K562 (cell line): ENCODE measurements at places on chromosomes 13 and 19. TPM values are rescaled to one million over a fixed set of nuclear protein-coding genes. Genes with fewer than 3 reads are reported as not detected.

- no peaks in the 10 kb centered on the region for H3K4me1 ChIP-seq
- H3K4me3 ChIP-seq = no peak overlapping the region
- no peaks in the 10 kb centered on the region for H3K36me3 ChIP-seq
- DNase-seq = no peak
These were observed 66.6 kb downstream of the RUBCNL start for GRCh38 chr13:46320406-46320805.

DNA sequence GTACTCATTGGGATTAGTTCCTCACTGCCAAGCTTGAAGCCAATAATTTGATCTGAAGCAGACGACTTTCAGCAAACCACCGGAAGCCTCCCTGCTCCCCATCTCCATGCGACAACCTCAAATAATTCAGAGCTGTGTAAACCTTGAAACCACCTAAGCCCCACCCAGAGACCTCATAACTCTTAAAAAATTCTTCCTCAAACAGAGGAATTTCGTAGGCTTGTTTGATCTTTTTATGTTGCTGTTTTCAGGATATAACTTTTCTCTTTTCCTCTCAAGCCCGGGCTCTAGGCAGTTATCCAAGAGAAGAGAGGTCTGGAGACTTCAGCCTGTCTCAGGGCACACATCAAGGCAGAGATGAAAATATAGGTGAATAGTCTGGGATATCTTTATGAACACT, 311.6 kb downstream of the KCNRG start:
- no peak for DNase-seq
- H3K27ac ChIP-seq = no peak overlapping the region
- no peak overlapping the region for H3K4me3 ChIP-seq
- H3K4me1 ChIP-seq = no peaks in the 10 kb centered on the region
- no peaks in the 10 kb centered on the region for H3K36me3 ChIP-seq

DNA sequence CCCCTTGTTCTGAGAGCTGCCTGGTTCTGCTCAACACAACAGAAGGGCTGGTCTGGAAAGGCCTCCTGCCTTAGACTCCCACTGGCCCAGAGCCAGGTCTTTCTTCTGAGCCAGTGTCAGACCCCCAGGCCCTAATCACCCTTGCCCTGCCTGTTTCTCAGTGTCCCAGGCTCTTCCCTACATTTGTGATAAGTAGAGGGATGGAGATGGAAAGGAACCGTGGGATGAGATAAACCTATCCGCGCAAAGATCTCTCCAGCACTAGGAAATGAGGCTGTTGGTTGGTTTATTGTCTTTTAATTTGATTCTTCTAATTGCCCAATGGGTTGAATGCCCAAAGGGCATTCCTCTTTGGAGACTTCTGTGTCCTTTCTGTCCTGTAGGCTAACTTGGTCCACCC, 470.0 kb downstream of the TSHZ3 start:
- H3K4me3 ChIP-seq = no peak overlapping the region
- H3K27me3 ChIP-seq = no peaks in the 10 kb centered on the region
- no peaks in the 10 kb centered on the region for H3K36me3 ChIP-seq
- DNase-seq = no peak

- H3K4me1 ChIP-seq = no peaks in the 10 kb centered on the region
- H3K27ac ChIP-seq = no peak overlapping the region
- no peak for DNase-seq
- no peak overlapping the region for H3K4me3 ChIP-seq
These were observed 25.4 kb upstream of the ZMYM5 start for GRCh38 chr13:19888799-19889198.

- H3K4me1 ChIP-seq = peaks cover 4% of the 10 kb centered on the region; the same call in 1 of the 3 replicates
- H3K36me3 ChIP-seq = no peaks in the 10 kb centered on the region
- DNase-seq = peak; percentile 100
- peaks cover 7% of the 10 kb centered on the region for H3K27me3 ChIP-seq
- no peak overlapping the region; the same call in 2 of the 3 replicates for H3K27ac ChIP-seq
- peak overlapping the region; percentile 42 for H3K4me3 ChIP-seq
These were observed 9.5 kb upstream of the INSL3 start for GRCh38 chr19:17830567-17831418.

- no peaks in the 10 kb centered on the region for H3K4me1 ChIP-seq
- no peak overlapping the region for H3K4me3 ChIP-seq
- DNase-seq = no peak
- H3K36me3 ChIP-seq = no peaks in the 10 kb centered on the region
These were observed 60.5 kb downstream of the EFNB2 start for GRCh38 chr13:106474912-106475311.

- no peak overlapping the region for H3K4me3 ChIP-seq
- no peaks in the 10 kb centered on the region for H3K36me3 ChIP-seq
- no peak overlapping the region for H3K27ac ChIP-seq
These were observed 20.8 kb upstream of the CASP14 start for GRCh38 chr19:15028490-15028889.

DNA sequence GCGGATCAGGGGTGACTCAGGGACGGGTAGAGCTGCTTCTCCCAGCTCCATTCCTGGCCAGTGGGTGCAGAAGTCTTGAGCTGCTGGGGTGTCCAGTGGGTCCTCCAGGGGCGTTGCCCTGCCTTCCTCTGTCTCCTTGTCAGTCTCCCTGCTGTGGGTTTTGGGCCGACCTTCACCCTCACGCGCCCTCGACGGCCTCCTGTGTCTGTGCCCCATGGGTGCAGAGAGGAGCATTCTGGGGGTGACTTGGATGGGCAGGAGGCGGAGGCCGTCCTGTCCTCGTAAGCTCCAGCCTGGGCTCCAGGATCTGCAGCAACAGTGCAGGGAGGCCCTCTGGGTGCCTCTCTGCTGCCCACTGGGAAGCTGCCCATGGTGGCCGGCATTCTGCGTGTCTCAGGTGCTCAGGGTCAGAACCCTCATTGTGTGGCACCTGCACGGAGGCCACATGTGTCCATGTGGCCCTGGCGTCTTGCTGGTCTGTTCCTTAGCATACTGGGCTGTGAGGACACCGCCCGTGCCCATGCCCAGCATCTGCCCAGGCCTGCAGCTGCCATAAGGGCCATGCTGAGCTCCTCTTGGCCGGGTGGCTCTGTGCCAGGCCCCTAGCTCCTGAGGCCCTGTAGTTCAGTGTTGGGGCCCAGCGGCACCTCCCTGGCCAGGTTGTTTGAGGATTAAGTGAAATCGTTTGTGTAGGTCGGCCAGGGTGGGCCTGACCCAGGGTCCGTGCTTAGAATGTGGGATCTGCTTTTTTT, 17.3 kb downstream of the DOT1L start:
- H3K36me3 ChIP-seq = peaks cover 78% of the 10 kb centered on the region
- DNase-seq = no peak
- no peaks in the 10 kb centered on the region for H3K27me3 ChIP-seq
- H3K4me1 ChIP-seq = peaks cover 51% of the 10 kb centered on the region
- H3K27ac ChIP-seq = no peak overlapping the region

The CGB8 gene
- not detected in 2 replicates for polyA plus RNA-seq

The PNMA8A gene
- polyA plus RNA-seq = 13.2 and 16.7 TPM in 2 replicates

The TNFRSF19 gene
- polyA plus RNA-seq = 0.01 TPM in 1 of 2 replicates, not detected in the other

The LRRC4B gene
- 2.0 and 3.1 TPM in 2 replicates for polyA plus RNA-seq

The ZNF837 gene
- polyA plus RNA-seq = 0.57 and 0.73 TPM in 2 replicates

The CLDN10 gene
- polyA plus RNA-seq = not detected in 2 replicates
